ENCODE measurements at places on chromosomes 2 and 18. TPM values are rescaled to one million over a fixed set of nuclear protein-coding genes. Genes with fewer than 3 reads are reported as not detected.

Gene CAVIN2
- 571 TPM for total RNA-seq

Gene PFN4
- total RNA-seq = 0.23 TPM

Gene CENPO
- 24.9 TPM for total RNA-seq

Gene TMEM18
- 22.2 TPM for total RNA-seq

Gene ONECUT2
- total RNA-seq = under 0.01 TPM

Gene MC2R
- total RNA-seq = not detected

Gene GRB14
- total RNA-seq = 2.3 TPM

Gene WDR7
- 28.1 TPM for total RNA-seq

Gene PROC
- total RNA-seq = not detected

Gene CYP26B1
- total RNA-seq = 0.60 TPM

Gene GCG
- total RNA-seq = not detected

Gene KCNK3
- total RNA-seq = 0.05 TPM

Gene HOXD4
- 8.8 TPM for total RNA-seq

Gene WDR35
- total RNA-seq = 10.5 TPM

Gene FAM228B
- 5.2 TPM for total RNA-seq

Gene DNAJC5G
- total RNA-seq = 2.7 TPM

Gene CCDC138
- 8.8 TPM for total RNA-seq

Gene PAIP2B
- 1.9 TPM for total RNA-seq

Gene NPHP1
- 2.9 TPM for total RNA-seq

Gene TMEFF2
- total RNA-seq = 0.05 TPM

Gene IL36A
- total RNA-seq = not detected

Gene SKOR2
- total RNA-seq = not detected

Gene B3GNT2
- 31.8 TPM for total RNA-seq

Gene MYO7B
- total RNA-seq = not detected

Data from dermis blood vessel endothelial cell (primary cell).